ENCODE measurements at places on chromosomes 2 and 18.

DNA sequence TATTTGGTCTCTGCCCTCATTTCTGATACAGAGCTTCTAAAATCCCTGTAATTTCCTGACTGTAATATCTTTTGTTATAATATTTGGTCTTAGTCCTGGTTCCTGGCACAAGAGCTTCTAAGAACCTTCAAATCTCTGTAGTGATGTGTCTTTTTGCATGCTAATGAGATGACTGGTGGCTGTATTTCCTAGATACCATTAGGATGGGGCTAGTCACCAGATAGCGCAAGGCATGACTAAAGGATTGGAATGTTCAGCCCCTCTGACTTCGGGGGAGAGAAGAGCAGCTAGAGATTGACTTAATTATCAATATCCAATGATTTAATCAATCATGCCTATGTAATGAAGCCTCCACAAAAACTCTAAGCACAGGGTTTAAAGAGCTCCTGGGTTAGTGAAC lies 620.8 kb upstream of the ACVR2A start:
- no peak for DNase-seq

DNA sequence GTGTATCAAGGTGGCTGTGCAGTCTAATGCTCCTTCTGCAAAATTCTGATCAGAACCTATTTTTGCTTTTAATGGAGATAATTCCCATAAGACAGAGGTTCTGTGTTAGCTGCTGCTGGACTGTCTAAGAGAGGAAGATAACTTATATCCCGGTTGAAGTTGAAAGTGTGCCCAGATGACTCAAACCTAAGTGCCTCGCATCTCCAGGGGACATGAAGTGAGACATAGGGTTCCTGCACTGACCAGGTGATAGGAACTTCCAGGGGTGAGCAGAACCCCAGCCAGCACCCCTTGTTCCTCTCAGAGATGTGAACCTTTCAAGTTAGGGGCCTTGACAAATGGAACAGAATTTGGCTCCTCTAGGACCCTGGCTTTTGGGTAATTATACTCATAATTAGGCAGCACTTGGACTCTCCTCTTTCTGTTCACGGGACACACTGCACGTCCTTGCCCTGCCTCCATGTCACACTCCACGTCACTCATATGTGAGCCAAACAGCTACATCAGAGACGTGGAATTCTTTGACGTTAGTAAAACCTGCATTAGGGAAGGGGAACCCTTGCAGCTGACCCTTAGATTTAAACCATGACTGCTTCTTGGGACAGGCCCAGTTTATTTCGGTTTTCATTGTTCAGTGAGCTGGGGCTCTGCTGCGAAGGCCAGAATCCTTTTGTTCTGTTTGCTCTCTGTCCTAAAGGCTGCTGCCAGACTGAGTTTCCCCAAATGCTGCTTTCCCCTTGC lies 104.5 kb upstream of the ALPP start:
- no peak for DNase-seq

DNA sequence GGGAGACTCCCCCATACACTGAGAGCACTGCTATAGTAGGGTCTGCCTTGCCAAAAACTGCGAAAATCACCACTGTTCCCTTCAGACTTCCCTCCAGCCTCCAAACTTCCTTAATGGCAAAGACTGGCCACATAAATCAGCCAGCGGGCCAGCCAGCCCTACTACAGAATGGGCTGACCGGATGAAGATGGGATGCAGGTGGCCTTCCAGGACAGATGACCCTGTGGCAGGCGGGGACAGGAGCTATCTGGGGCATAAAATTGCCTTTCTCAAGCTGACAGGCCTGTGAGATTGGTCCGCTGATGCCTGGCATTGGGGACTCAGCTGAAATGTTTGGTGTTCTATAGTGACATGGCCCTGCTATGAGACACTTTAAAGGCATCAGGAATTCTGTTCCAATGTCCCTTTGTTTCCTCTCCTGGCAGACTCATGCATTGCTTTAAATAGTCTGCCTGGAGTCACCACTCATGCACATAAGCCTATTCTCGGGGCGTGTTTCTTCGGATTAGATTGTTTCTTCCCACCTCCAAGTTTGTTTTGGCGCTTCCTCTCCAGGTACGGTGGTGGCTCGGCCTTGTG lies 135.9 kb downstream of the ALPK2 start:
- DNase-seq: no peak

GRCh38 chr2:134314681-134315368 lies 61.0 kb downstream of the MGAT5 start:
- no peak for DNase-seq

DNA sequence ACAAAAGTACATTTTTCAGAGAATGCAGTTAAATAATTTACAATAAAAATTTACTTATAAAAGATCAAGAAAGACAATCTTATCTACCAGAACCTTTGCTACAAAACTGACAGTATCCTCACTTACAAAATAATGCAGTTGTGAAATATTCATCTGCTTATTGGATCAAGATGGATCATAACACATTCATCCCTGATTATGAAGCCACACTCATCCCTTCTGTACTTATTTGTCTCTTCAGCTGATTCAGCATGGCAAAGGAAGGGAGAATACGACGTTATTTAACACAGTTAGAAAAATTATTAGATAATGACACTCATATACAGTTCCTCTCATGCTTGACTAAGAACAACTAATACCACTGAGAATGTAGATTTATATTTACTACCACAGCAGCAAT lies 46.4 kb downstream of the TCF4 start:
- no peak for DNase-seq

DNA sequence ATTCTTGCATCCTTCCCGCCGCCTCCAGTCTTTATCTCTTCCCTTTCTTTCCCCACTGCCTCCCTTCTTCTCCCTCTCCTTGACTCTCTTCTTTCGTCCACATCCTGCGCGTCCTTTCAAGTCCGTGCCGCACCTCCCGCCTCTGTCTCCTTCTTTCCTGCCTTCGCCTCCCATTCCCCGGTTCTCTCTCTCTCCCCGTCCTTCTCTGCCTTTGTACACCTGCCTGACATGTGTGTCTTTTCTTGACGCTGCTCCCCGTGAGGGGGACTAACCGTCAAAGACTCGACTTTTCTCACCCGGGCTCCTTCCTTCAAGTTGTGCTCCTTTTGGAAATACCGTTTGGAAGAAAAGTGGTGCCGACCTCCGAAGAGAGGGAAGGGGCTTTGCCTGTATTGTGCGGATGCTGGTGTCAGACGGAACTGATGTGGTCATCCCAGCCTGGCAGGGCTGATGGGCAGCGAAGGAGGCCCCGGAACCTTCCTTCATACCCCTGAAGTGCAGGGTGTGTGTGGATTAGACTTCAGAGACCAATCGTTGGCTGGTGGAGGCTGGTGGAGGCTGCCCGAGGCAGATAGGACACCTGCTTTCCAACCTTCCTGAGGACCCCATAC lies 879 bp downstream of the TMEM178A start:
- DNase-seq: no peak

DNA sequence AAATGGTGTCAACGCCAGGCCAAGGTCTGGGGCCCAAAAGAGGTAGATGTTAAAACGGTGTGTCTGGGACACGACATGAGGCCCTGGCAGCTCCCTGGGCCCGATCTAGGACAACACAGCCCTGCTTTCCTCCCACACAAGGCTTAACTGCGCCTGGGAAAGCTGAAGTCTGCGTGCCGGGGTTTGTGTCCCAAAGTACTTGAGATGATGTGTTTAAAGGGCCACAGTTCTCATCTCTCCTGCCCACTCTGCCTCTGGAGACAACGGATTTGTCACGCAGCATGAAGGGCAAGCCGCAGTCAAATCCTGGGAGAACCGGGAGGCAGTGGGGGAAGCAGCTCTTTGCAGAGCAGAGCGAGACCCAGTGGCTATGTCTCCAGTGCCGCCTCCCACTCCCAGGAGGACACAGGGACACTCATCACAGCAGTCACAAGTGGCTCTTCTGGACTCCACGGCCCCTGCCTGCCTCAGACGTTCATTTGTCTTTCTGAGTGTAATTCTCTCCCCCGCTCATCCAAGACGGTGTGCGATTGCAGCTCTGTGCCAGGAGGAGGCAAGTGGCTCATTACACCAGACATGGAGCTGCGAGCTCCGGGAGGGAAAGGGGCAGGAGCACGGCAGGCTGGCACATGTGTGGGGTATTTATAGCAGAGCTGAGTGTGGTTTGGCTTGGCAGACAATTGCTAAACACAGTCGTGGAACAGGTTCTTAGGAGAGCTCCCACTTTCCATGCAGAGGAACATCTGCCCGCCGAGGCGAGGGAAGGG lies 57.7 kb upstream of the SEMA4C start:
- no peak for DNase-seq

DNA sequence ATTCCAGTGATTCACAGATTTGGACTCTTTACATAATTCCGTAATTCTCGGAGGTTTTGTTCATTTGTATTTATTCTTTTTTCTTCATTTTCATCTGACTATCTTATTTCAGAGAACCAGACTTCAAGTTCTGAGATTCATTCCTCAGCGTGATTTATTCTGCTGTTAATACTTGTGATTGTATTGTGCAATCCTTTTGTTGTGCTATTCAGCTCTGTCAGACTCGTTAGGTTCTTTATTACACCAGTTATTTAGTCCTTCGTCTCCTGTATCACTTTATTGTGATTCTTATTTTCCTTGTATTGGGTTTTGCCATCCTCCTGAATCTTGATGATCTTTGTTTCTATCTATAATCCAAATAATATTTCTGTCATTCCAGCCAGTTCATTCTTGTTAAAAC lies 529.3 kb upstream of the LRRTM4 start:
- DNase-seq: no peak

GRCh38 chr18:48459465-48459864 lies 50.3 kb upstream of the ZBTB7C start:
- no peak for DNase-seq

- DNase-seq: no peak
Observed at GRCh38 chr18:159037-159652, 788 bp downstream of the USP14 start.

- DNase-seq: no peak
Observed at GRCh38 chr2:59080451-59081181, 839.5 kb upstream of the FANCL start.

DNA sequence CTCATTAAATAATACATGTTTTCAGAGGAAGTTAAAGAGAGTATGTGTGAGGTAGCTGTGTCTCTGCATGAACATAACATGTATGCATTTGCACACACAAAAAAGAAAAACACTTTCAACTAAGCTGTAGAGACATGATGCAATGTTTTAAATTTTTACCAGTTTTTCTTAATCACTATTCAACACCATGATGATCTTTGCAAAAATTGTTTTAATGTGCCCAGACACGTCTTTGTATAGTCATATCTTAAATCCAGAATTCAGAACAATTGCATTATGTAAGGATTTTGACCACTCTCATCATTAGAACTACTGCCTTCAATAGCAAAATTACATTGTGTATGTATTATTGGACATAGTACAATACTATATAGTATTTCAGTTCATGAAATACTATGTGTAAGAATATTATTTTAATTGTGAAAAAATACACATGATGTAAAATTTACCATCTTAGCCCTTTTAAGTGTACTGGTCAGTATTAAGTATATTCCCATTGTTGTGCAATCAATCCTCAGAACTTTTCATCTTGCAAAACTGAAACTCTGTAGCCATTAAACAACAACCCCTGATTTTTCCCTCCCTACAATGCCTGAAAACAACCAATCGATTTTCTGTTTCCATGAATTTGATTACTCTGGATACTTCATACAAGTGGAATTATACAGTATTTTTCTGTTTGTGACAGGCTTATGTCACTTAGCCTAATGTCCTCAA lies 104.5 kb upstream of the ACVR2A start:
- no peak for DNase-seq

DNA sequence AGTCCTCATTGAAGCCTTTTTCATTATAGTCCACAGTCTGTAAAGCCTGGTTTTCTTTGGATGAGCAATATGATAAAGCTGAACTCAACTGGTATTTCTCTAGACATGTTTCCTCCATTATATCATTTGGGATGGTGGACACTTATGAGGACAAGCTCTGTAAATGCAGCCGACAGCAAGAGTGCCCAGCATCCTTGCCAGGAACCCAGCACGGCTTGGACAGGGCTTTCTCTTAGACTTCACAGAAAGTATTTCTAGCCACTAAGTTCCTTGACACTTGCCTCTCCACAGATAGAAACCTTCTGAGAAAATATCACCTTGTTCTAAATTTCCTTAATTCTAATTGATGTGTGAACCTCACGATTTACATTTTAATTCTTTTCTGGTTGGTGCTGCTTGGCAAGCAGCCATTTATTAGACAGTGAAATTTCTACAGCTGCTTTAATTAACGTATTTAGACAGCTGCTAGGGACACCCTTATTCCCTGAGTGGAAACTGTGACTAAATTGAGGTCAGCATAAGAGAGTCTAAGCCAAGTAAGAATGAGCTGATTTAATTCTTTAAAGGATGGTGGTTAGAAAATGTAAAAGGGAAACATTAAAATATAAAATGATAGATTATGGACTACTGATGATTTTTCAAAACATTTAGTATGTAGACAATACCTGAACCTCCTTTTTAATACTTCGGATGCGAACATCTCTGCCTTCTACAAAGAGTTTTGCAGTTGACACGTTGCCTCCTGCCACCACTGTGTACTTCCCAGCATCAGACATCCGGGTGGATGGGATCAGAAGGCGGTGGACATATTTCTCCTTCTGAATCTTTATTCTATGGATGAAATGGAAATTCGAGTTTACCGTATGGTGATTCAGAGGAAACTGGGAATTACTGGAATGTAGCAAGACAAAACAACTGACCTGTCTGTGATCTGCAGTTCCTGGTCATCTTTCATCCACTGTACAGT lies 39.8 kb downstream of the TTN start:
- no peak for DNase-seq

GRCh38 chr18:56891116-56891515 lies 240.0 kb downstream of the WDR7 start:
- no peak for DNase-seq

- no peak for DNase-seq
Observed at GRCh38 chr2:121562269-121563176, 31.8 kb downstream of the RNU4ATAC start.

DNA sequence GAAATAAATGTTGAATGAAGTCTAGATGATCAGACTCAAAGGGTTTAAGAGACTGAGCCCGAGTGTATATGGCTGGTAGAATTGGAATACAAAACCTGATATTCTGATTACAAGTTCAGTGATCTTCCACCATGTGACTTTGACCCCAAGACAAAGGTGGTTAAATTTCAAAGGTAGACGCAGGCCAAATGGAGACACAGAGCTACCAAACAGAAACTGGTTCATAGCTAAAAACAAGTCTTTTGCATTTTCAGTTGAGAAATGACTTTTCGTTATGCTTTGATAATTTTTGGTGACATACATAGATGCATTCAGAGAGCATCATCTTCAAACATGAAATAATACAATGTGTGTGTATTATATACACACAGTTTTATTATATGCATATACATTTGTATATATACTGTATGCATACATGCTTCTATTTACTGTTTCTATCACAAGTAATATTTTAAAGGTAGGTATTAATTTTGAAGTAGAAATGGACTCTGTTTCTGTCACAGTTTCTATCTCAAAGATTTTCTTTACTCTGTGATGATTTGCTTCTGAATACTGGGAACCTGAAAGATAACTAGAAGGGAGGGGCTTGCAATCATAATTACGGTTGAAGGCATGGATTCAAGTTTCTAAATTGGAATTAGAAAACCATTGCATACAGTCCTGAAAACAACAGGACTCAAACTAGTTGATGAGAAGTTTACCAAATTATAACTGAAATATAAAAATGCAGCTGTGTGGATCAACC lies 142.3 kb downstream of the ABCA12 start:
- no peak for DNase-seq

- DNase-seq: no peak
Observed at GRCh38 chr18:78713069-78713468, 266.5 kb upstream of the SALL3 start.

- DNase-seq: peak; percentile 64
Observed at GRCh38 chr2:235779444-235779896, 285.6 kb downstream of the AGAP1 start.

- no peak for DNase-seq
Observed at GRCh38 chr2:237996021-237996593, 29.3 kb downstream of the UBE2F start.

GRCh38 chr18:50783553-50783952 lies 36.3 kb downstream of the MRO start:
- DNase-seq: no peak

All from stimulated activated CD4-positive, alpha-beta T cell treated with anti-CD3 and anti-CD28 coated beads, Interleukin-12 subunit alpha, Interleukin-12 subunit beta, amount 100 ng/mL, for 24 hours (primary cell).